ENCODE measurements at places on chromosomes 2 and 18.

DNA sequence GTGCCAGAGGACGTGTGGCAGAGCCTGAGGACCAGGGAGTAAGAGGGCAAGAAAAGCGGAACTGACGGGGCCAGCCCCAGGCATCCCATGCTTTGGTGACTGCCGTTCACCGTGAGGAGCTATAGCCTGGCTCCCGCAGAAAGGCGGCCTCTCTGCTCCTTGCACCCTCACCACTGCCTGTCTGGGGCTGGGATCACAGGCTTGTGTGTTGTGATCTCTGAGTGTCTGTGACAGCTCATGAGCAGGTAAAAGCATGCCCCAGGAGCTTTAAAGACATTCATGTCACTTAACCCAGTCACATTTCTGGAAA lies 266.8 kb upstream of the RAB6C start:
- no peak for DNase-seq
- H3K27ac ChIP-seq, result no peak overlapping the region
- H3K4me3 ChIP-seq, result no peak overlapping the region
- H3K4me1 ChIP-seq, result no peaks in the 10 kb centered on the region

DNA sequence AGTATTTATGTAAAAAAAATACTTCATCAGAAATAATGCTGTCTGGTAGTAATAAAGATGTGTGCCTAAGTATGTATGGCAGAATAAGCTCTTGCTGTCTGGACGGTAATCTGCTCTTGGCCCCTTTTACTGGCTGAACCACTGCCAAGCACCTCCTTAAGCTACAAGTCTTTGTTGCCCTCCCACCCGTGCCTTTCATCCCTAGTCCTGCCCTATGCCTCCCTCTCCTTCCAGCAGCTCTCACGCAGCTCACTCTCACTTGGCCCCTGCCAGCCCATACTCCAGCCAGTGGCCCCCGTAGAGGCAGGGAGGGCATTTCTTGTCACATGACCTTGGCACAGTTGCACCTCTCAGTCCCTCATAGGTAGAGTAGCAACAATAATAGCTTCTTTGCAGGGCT lies 54.5 kb upstream of the NPAS2 start:
- no peaks in the 10 kb centered on the region for H3K27me3 ChIP-seq
- no peak overlapping the region for H3K27ac ChIP-seq
- no peaks in the 10 kb centered on the region for H3K4me1 ChIP-seq
- H3K4me3 ChIP-seq, result no peak overlapping the region

DNA sequence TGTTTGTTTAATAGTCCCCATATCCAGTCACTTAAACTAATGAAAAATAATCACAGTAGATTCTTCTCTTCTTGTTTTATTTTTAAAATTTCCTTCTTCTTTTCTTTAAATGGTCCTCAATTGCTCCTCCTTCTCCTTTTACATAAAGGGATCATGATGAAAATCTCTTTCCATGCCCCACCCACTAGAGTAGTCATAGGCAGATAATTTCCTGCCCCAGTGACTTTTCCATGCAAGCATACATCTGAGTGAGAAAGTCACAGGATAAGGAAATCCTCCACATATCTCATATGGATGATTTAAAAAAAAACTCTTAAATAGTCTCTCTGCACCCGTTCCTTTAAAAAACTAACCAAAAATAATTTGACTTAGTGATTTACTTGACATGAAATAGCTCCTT lies 552.3 kb upstream of the SETBP1 start:
- H3K36me3 ChIP-seq, result no peaks in the 10 kb centered on the region
- no peak overlapping the region for H3K4me3 ChIP-seq
- no peaks in the 10 kb centered on the region for H3K27me3 ChIP-seq
- no peaks in the 10 kb centered on the region for H3K4me1 ChIP-seq

DNA sequence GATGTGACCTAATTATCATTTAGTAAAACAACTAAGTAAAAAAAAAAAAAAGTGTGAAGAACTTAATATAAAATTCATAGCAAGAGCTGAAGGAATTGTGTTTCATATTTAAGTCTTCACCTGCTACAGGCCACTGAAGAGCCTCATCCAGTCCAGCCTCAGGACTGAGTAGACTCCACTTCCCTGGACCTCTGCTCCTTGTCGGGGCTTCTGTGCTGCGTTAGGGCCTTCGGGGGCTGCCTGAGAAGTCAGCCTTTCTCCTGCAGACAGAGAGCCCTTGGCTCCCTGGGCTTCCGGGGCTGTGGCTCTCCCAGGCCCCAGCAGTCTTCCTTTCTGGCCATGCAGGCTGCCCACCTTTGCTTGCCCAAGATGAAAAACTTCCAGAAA lies 95.5 kb downstream of the MTCL1 start:
- H3K27me3 ChIP-seq, result no peaks in the 10 kb centered on the region
- H3K27ac ChIP-seq, result no peak overlapping the region
- no peak overlapping the region for H3K4me3 ChIP-seq
- H3K36me3 ChIP-seq, result no peaks in the 10 kb centered on the region

- H3K27me3 ChIP-seq, result peaks cover 1% of the 10 kb centered on the region
- H3K4me1 ChIP-seq, result no peaks in the 10 kb centered on the region
- DNase-seq, result no peak
- H3K27ac ChIP-seq, result no peak overlapping the region
- no peaks in the 10 kb centered on the region for H3K36me3 ChIP-seq
- H3K4me3 ChIP-seq, result no peak overlapping the region
Measured at GRCh38 chr2:119114266-119114665, 44.3 kb downstream of the C1QL2 start.
